ENCODE measurements at places on chromosomes 6 and 20. TPM values are rescaled to one million over a fixed set of nuclear protein-coding genes. Genes with fewer than 3 reads are reported as not detected.

HCK gene
- total RNA-seq = not detected

HLA-G gene
- not detected for total RNA-seq

GPR6 gene
- total RNA-seq = not detected

NR2E1 gene
- total RNA-seq = not detected

SLC44A4 gene
- total RNA-seq = not detected

RBM12 gene
- 42.5 TPM for total RNA-seq

TMEM217 gene
- total RNA-seq = 2.9 TPM

Data from placental pericyte (primary cell).